ENCODE measurements at places on chromosomes 2 and 18.

- peak; percentile 59 for DNase-seq
These were observed 720 bp upstream of the DSC2 start for GRCh38 chr18:31102941-31103340.

DNA sequence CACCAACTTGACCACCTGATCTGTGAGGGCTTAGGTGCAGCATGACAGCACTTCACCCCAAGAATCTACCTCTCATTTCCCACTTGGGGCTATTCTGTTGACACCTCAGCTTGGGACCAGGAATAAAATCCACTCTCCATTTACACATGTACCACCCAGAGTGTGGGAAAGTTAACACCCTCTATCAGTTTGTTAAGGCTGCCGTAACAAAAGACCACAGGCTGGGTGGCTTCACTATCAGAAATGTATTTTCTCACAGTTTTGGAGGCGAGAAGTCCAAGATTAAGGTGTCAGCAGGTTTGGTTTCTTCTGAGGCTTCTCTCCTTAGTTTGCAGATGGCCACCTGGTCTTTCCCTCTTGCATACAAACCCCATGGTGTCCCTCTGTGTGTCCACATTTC is 277.7 kb upstream of the ERBB4 start:
- DNase-seq, result no peak

DNA sequence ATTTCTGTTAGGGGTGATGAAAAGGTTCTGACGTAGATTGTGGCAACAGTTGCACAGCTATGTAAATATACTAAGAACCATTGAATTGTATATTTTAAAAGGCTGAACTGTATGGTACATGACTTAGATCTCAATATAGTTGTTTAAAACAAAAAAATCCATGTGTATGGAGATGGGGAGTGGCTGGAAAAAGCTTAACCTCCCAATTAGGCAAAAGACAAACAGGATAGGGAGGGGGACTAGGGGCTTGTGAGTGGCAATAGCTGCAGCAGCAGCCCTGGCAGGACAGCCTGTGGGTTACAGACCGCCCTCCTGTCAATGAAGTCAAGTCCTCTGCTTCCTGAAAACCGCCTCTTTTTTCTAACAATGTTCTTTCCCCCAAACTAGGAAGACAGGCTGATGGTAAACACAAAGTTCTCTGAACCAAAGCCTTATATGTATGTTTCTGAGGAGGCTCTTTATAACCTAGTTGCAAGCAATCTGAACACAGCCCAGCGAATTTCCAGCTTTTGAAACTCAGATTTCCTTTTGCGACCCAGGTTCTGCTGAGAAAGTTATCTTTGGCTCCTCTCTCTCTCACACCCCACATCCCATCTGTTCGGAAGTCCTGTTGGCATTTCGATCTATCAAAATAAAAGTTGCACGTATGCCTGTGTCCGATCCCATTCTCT is 10.3 kb downstream of the ATP8B1 start:
- no peak for DNase-seq

DNA sequence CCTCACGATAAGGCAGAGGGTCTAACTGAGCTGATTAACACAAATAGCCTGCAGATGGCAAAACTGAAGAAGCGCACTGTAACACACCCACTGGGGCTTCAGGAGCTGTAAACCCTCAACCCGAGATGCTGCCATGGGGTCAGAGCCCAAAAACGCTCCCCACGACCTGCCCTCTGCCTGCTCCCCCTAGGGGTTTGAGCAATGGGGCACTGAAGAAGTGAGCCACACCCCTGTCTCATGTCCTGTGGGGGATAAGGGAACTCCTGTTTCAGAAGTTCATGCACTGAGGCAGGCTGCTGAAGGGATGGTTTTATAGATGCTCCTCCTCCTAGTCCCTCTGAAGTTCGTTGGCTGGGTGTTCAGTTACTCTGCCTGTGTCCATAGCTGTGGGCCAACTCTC is 105.9 kb upstream of the CELF4 start:
- DNase-seq, result no peak

DNA sequence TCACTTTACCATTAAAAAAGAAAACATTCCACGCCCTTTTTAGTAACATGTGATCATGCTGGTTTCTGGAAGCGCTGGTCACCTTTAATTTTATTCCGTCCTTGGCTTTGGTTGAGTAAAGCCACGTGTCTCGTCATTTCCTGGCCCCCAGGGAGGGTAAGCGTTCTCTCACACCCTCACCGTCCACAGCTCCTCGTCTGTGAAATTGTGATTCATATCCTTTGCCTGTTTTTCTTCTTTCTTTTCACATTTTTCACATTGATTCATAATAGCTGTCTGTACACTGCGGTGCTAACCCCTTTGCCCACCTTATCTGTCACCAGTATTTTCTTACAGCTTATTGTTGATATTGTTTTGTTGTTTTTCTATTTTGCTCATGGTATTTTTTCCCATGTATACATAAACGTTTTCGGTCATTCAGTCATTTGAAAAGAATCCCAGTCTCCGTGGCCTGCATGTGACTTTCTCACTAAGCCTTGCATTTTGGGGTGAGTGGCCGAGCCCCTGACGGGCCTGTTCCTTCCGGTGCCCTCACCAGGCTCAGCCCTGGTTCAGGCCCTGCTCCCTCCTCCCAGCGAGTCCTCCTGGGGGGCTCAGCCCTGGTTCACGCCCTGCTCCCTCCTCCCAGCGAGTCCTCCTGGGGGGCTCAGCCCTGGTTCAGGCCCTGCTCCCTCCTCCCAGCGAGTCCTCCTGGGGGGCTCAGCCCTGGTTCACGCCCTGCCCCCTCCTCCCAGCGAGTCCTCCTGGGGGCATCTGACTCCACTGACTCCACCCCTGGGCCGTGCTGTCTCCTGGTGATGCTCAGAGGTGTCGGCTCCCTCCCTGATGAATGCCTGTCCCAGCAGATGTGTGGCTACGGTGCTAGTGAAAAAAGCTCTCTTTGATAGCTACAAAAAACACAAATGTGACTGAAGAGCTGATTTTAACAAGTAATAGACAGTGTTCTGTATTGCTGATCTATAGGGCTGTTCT is 249.7 kb upstream of the PXDN start:
- DNase-seq, result peak; percentile 70

DNA sequence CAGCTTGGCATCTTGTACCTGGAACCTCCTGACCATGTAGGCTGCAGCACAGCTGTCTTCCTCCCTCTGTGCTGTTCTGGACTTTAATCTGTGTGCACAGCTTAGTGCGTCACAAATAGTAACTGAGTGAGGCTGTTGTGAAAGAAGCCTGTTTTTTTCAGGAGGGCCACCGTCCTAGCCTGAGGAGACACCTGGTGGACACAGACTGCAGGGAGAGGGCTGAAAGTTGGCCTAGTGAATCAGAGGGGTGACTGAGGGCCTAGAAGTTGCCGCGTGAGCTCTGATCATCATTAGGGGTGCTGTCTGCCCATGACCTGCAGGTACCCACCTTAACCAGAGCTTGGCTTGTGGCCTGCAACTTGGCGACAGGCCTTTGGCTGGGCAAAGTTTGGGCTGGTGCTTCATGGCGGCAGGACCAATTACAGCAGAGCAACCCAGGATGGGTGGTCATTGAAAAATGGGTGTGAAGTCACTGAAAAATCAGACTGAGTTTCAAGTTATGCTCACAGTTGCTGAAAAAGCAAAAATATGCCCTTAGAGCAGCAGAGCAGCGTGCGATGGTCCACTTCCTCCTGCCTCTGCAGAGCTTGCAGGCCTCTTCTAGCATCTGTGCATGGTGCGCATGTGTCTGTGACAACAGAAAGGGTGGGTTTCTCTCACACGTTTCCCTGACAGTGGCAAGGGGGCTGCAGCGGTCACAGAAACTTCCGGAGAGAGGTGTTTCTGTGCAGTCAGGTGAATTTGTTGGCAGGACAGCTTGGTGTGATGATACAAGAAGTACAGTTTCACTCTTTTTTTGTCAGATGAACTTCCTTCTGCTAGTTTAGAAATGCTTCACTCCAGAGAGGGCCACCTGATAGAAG is 9.6 kb downstream of the GDF7 start:
- peak; percentile 49 for DNase-seq

- no peak for DNase-seq
These were observed 199.4 kb upstream of the RASGRP3 start for GRCh38 chr2:33277002-33277426.

GRCh38 chr2:237995036-237995435 is 28.2 kb downstream of the UBE2F start:
- DNase-seq, result no peak

DNA sequence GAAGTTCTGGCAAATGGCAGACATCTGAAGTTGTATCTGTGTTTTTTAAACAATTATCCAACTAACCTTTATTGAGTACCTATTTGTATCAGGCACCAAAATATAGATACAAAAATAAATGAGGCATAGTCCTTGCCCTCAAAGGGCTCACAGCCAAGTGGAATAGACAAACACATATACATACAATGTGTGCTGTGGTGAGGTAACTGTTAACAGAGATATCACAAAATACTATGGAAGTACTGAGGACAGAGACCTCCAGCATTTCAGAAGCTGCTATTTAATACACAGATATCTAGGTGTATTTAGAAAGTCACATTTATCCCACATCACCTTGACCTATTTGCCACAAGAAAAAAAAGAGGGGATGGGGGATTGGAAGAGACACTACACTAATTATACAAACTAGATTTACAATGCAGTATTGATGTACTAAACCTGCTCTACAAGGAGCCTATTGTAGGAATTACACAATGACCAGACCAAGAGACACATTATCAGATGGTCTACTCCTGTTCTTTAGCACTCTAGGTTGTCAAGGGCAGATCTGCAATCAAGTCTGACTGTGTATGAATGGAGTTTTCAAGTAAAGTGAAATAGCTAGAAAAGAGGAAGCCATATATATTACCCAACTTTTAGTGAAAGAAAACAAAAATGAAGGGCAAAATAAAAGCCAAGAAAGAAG is 62.2 kb downstream of the SPIRE1 start:
- no peak for DNase-seq

DNA sequence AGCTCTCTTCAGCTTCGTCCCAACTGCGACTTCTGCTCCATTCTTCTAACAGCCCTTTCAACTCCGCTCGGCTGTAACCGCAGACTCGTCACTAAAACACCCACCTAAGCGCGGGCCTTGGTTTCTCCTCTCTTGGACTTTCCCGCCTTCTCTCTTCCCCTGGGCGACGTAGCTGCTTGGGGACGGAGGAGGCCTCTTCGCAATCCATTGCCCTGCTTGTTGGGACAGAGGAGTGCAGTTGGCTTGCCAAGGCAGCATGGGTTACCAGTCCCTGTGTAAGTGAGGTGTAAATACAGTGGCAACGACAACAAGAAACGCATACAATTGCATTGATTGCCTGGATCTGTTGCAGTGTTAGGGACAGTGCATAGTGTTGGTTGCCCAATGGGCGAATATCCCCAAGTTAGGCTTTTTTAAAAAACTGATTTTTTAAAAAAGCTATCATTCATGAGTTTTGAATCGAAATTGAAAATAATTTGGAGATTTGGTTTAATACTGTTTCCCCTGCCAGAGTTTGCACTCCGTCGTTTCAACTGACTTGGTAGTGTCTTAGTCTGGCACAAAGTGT is 484 bp upstream of the DARS1 start:
- no peak for DNase-seq

DNA sequence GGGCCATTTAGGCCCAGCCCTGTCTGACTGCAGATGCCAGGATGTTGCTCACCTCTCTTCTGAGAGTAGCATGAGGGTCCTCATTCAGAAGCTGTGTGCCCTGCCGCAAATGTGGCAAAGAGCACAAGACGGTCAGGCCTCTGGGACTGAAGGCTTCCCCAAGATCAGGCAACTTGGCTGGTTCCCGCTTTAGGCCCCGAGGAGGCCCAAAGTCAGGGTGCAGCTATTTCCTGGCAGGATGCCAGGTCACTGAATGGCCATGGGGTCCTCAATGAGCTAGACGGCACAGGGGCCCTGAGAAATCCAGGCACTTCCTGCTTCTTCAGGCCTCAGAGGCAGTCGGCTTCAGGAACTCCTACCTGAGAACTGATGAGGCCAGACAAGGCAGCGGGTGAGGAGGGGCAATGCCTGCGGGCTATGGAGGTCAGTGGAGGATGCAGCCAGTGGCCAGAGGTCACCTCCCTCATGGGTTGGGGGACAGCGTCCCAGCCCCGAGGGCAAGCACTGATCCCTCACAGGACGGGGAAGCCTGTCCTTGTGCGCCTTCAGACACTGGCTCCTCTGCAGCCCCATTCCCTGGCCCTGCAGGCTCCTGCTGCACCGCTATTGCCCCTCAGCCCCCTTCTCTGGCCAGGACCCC is 44.9 kb downstream of the LMAN2L start:
- DNase-seq, result no peak

DNA sequence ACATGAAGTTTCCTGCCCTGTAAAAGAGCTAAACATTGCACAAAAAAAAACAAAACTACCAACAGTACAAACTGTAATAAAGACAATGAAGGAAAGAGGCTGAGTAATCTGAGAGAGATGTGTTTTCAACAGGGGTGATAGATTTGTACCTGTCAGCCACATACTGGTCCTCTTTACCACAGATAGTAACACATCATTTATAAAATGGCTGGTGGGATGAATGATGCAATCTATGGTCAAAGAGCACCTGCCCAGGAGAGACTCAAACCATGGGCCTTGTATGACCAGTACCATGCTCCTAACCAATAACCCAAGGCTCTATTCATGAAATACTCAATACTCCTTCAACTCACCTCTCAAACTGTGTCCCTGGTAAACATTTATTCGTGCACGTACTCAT is 4.5 kb downstream of the SUCLG1 start:
- DNase-seq, result no peak

DNA sequence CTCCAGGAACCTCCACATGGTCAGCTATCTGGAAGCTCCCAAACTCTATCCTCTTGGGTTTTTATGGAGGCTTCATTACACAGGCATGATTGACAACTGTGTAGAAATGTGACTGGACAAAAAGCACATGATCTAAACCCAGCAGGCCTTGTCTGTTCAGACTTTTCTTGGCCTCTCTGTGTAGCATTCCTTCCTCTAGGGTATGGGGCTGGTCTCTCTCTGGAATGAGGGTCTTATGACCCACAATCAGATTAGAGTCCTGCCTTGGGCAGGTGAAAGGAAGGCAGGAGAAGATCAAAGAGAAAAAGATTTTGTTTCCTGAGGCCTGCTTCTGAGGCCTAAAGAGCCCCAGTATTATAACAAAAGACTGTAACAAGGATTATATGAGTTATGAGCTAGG is 162.7 kb downstream of the SP3 start:
- no peak for DNase-seq

DNA sequence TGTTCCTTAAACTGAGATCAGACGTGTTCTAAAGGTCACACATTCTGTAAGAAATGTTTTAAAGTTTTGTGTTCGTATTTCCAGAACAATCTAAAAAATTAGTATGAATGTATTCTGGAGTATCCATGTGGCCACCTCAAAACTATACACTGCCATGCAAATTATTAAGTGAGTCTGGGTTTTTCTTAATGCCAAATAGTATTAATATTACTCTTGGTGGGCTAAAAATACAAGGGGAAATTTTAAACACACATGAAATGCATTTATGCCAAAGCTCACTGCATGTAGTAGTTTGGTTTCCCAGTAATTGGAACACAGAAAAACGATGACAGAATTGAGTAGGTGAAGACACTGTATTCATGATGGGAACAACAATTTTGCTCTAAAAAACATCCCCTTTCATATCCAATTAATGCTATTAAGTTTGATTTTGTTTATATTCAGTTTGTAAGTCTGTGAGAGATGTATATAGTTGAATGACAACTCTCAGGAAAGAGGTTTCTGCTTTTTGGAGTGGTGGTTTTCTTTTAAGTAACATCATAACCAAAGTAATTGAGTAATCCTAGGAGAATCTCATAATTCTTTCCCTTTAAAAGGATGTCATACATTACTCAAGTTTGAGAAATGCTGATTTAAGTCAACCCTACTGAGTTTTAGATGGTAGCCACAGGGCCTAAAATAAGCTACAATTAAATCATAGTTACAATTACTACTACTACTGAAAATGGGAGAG is 75.7 kb upstream of the CDCA7 start:
- DNase-seq, result no peak

- no peak for DNase-seq
These were observed 59.5 kb downstream of the FAM168B start for GRCh38 chr2:131033786-131034121.

All from kidney tubule cell (primary cell).